Endothelial cell (in vitro differentiated cells): ENCODE measurements at places on chromosomes 11 and 22. TPM values are rescaled to one million over a fixed set of nuclear protein-coding genes. Genes with fewer than 3 reads are reported as not detected.

CRYBB3 gene
- total RNA-seq: 0.97 TPM

DGCR8 gene
- total RNA-seq: 46.6 TPM

DCHS1 gene
- total RNA-seq: 156 TPM

OR4X1 gene
- not detected for total RNA-seq

PUS3 gene
- total RNA-seq: 13.1 TPM

F2 gene
- 4.4 TPM for total RNA-seq

CDON gene
- 25.2 TPM for total RNA-seq

- H3K27ac ChIP-seq: no peak overlapping the region
- H3K4me3 ChIP-seq: no peak overlapping the region
- no peaks in the 10 kb centered on the region for H3K36me3 ChIP-seq
- H3K27me3 ChIP-seq: peaks cover 1% of the 10 kb centered on the region
- H3K4me1 ChIP-seq: peaks cover 3% of the 10 kb centered on the region
- no peak for DNase-seq
These were observed 60.0 kb upstream of the MYEOV start for GRCh38 chr11:69233744-69234570.

DNA sequence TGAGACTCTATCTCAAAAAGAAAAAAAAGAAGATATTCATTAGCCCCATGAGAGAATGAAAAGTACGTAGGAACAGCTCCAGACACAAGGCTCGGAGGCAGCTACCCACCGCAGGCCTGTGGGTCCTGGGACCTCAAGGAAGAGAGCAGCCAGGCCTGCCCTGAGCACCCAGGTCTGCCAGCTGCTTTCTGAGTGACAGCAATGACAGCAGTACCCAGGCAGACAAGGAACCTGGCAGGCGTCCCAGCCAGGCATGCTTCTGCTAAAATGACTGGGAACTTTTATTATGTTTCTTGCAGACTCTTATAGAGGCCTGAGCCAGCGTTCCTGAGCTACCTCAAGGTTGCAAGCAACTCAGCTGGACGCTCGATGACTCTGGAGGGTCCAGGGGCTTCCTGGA lies 31.6 kb downstream of the CPT1A start:
- H3K27me3 ChIP-seq: peaks cover 3% of the 10 kb centered on the region
- H3K36me3 ChIP-seq: no peaks in the 10 kb centered on the region
- H3K27ac ChIP-seq: no peak overlapping the region
- no peak for DNase-seq
- H3K4me1 ChIP-seq: no peaks in the 10 kb centered on the region
- H3K4me3 ChIP-seq: no peak overlapping the region

DNA sequence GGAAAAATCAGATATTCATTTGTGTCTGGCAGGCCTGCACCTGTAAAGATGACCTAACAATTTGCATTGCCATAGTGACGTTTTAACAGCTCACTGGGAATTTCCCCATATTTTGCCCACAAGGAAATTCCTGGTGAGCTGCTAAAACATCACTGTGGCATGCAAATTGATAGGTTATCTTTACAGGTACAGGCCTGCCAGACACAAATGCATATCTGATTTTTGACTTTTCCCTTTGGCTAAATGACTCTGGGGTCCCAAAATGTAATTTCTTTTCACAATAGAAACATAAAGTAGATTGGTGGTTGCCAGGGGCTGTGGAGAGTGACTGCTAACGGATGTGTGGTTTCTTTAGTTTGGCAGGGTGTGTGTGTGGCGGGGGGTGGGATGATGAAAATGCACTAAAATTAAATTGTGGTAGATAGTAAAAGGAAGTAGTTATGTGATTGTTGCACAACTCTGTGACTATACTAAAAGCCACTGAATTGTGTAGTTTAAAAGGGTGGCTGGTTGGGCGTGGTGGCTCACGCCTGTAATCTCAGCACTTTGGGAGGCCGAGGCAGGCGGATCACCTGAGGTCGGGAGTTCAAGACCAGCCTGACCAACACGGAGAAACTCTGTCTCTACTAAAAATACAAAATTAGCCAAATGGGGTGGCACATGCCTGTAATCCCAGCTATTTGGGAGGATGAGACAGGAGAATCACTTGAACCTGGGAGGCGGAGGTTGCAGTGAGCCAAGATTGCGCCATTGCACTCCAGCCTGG lies 18.5 kb upstream of the FEZ1 start:
- no peaks in the 10 kb centered on the region for H3K27me3 ChIP-seq
- no peak overlapping the region for H3K27ac ChIP-seq
- DNase-seq: no peak
- no peaks in the 10 kb centered on the region for H3K36me3 ChIP-seq
- H3K4me1 ChIP-seq: peaks cover 11% of the 10 kb centered on the region

DNA sequence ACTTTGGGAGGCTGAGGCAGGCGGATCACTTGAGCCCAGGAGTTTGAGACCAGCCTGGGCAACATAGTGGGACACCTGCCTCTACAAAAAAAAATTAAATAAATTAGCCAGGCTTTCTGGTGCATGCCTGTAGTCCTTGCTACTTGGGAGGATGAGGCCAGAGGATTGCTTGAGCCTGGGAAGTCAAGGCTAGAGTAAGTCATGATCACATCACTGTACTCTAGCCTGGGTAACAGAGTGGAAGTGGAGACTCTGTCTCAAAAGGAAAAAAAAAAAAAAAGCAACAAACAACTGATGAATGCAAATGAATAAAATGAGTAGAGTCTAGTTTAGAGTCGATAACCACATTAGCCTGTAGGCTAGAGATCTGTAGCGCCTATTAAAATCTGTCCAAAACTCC lies 3.9 kb upstream of the BCL2L13 start:
- DNase-seq: no peak
- peaks cover 6% of the 10 kb centered on the region for H3K36me3 ChIP-seq
- H3K27me3 ChIP-seq: peaks cover 9% of the 10 kb centered on the region
- H3K27ac ChIP-seq: no peak overlapping the region

- peaks cover 13% of the 10 kb centered on the region for H3K36me3 ChIP-seq
- H3K27me3 ChIP-seq: peaks cover 10% of the 10 kb centered on the region
- H3K4me1 ChIP-seq: peaks cover 50% of the 10 kb centered on the region
- DNase-seq: no peak
These were observed 1.1 kb upstream of the SERPING1 start for GRCh38 chr11:57596266-57596885.

- H3K27me3 ChIP-seq: no peaks in the 10 kb centered on the region
- no peaks in the 10 kb centered on the region for H3K36me3 ChIP-seq
- H3K27ac ChIP-seq: no peak overlapping the region
- no peak overlapping the region for H3K4me3 ChIP-seq
- H3K4me1 ChIP-seq: no peaks in the 10 kb centered on the region
- DNase-seq: no peak
These were observed 68.3 kb downstream of the DDIAS start for GRCh38 chr11:82969811-82970210.

- no peaks in the 10 kb centered on the region for H3K4me1 ChIP-seq
- no peak overlapping the region for H3K4me3 ChIP-seq
- H3K27ac ChIP-seq: no peak overlapping the region
These were observed 320.3 kb upstream of the SORL1-AS1 start for GRCh38 chr11:121773076-121773475.
